Left renal cortex interstitium (tissue), 4 donors: ENCODE measurements at places on chromosomes 1 and 21. TPM values are rescaled to one million over a fixed set of nuclear protein-coding genes. Genes with fewer than 3 reads are reported as not detected.

NCAM2 gene
- 11.0 TPM for polyA plus RNA-seq

NR5A2 gene
- 2.3 TPM for polyA plus RNA-seq

GRCh38 chr1:241895013-241895412 is 47.0 kb downstream of the EXO1 start:
- DNase-seq = no peak

DNA sequence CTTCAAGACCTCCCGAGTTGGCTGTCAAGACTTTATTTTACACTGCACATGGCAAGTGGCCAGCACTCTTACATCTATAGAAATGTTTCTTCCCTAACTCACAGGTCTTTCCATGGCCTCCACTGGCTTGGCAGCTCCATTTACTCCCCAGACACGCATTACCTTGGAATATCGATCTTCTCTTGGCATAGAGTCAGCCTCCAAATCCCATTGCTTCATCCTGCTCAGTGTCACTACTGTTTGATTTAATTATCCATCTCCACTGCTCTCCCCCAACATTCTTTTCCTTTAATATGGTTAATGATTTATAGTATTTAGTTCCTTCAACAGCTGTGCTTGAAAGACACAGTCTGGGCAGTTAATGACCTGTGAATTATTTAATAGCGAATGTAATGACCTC is 241.2 kb upstream of the MAP1LC3C start:
- DNase-seq = no peak

DNA sequence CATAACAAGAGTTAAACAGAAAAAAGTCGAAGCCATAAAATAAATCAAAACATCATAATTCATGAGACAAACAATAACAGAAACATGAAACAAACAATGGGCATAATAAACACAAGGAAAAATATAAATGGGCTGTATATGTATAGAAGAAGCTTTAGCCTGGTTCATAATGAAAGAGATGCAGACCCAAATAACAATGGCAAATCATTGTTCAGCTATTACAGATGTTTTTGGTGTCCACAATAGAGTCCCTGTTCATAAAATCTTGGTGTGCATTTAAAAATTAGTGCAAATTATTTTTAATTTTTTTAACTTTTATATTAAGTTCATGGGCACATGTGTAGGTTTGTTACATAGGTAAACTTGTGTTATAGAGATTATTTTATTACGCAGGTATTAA is 1185.9 kb upstream of the B3GALT2 start:
- DNase-seq = no peak

CACHD1 gene
- 62.6 TPM for polyA plus RNA-seq

GRCh38 chr1:180928331-180929230 is 15.9 kb downstream of the KIAA1614 start:
- no peak for DNase-seq

GRCh38 chr1:60173729-60174505 is 100.3 kb upstream of the C1orf87 start:
- no peak for DNase-seq

BNIPL gene
- 5.2 TPM for polyA plus RNA-seq

- no peak for DNase-seq
Measured at GRCh38 chr21:30990514-30991262, 47.6 kb downstream of the KRTAP19-8 start.

GRCh38 chr1:169892927-169893644 is 610 bp downstream of the SCYL3 start:
- DNase-seq = no peak

- no peak for DNase-seq
Measured at GRCh38 chr1:163528710-163529348, 207.1 kb downstream of the NUF2 start.

DNA sequence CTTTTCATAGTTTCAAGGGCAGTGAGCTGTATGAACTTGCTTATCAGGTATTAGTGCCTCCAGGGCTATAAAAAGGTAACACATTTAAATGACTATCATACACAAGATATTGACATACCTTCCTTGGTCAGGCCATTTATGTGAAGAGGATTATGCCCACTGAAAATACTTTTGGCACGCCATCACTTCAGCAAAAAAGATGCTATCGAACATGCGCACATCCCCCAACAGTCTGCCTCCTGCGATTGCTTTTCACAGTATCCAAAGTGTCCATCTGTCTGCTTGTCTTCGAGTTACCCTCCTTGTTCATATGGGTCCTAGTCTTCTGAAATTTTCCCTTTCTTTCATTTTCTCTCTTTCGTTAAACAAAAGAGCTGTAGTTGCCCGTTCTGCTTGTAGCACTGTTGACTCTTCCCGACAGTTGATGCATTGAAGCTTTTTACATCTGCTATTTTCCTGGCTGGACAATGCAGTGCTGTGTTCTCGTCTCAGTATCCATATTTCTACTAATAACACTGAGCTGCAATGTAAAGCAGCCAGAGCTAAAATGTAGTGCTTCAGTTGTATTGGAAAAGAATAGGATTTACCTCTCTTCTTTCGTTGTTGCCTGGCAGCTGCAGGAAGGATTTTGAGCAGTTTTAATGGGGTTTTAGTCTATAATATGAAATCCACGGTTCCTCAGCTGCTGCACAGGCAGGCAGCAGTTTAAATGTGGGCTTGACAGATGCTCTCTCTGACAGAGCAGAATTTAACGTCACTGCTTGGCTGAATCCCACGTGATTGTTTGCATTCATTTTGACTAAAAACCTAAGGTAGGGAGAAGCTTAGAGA is at the start of gene B3GALT2:
B3GALT2 (minus strand) TSS at position 713 of the 831 bp plus-strand sequence. CDS start 5,051 bp downstream, outside the sequence.
- no peak for DNase-seq

GRCh38 chr1:64320470-64320869 is 117.0 kb downstream of the UBE2U start:
- no peak for DNase-seq

- no peak for DNase-seq
Measured at GRCh38 chr1:203907901-203908300, 46.5 kb downstream of the SNRPE start.

DNA sequence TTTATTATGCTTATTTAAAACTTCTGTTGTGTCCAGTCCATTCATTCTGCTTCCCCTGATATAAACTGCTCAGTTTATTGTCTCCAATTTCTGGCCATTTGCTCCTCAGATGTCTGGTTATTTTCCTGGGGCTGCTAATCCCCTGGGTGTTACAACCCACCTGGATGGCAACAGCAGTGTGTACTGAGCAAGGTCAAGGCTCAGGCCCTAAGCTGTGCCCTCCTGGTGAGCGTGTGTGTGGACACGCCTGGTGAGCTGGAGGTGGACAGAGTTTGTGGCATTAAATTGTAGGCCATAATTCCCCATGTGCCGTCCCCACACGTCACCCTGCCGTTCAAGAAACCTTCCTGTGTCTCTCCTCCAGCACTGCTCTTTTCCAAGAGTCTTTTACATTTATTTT is 18.1 kb upstream of the KIF1B start:
- DNase-seq = no peak

RBBP5 gene
- polyA plus RNA-seq = 18.7 TPM

GRCh38 chr1:78830321-78830720 is 176.2 kb downstream of the ADGRL4 start:
- no peak for DNase-seq

AK4 gene
- 33.9 TPM for polyA plus RNA-seq

DNA sequence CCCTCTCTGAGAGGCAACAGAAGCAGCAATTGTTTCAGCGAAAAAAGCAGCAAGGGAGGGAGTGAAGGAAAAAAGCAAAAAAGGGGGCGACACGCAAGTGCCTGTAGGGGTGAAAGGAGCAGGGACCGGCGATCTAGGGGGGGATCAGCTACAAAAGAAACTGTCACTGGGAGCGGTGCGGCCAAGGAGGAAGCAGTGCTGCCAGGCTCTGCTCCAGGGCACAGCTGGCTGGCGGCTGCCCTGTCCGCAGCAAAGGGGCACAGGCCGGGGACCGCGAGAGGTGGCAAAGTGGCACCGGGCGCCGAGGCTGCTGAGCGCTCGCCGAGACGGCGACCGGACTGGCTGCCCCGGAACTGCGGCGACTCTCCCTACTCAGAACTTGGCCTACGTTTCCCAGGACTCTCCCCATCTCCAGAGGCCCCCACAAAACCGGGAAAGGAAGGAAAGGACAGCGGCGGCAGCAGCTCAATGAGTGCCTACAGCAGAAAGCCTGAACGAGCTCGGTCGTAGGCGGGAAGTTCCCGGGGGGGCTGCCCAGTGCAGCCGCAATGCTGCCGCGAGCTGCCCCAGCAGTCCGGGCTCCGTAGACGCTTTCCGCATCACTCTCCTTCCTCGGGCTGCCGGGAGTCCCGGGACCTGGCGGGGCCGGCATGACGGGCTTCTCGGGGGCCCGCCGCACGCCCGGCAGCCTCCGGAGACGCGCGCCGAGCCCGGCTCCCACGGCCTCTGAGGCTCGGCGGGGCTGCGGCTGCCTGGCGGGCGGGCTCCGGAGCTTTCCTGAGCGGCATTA is 1.0 kb upstream of the CDKN2C start:
- DNase-seq = no peak

PLA2G2D gene
- not detected for polyA plus RNA-seq

AK5 gene
- polyA plus RNA-seq = 2.8 TPM

GRCh38 chr1:172499636-172500141 is 33.3 kb upstream of the SUCO start:
- DNase-seq = no peak

KRTAP11-1 gene
- not detected for polyA plus RNA-seq

LRRC71 gene
- polyA plus RNA-seq = 0.99 TPM

- DNase-seq = no peak
Measured at GRCh38 chr1:116131866-116132605, 20.8 kb downstream of the MAB21L3 start.

- no peak for DNase-seq
Measured at GRCh38 chr1:192489047-192489446, 86.5 kb upstream of the RGS1 start.

DNA sequence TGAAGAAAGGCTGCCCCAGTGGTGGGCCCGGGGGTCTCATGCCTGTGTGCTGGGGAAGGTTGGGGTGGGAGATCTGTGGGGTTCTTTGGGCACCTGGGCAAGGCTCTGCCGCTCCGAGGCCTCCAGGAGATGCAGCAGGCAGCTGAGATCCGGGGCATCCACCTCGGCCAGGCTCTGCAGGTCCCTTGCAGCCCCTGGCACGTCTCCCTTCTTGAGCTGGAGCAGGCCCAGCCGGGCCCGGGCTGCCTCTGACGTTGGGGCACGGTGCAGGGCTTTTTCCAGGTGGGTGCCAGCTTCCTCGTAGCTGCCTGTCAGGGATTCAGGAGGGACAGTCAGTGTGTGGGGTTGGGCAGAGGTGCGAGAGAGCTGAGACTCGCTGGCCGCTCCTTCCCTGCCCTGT is 11.4 kb upstream of the MMEL1 start:
- DNase-seq = no peak

DNA sequence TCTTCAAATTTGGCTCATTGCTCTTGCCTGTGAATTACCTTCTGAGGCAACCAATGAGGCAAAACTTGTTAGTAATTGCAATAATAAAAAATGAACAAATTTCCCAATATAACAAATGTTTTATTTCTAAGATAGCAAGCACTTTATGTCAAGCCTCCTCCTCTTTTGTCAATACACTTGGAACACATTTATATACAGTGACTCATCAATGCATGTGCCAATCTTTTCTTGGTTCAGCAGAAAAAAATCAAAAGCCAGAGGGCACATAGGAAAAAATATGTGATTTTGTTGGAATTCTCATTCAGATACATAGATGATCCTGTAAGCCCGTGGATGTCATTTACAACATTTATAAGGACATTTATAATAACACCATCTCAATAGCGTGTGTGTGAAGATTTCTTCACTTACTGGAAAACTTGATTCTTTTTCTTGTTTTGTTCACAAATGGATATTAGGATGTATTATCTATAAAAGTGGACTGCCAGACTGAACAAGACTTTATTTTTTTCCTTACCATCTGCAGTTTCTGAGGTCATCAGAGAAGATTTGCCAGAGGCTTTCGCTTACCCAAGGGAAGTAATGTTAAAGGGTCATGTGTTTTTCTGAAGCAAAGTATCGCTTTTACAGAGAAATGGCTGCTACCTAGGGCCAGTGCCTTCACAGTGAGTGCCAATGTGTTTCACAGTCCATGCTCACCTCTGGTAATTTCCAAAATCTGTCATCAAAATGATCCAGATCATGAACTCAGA is 645.7 kb upstream of the PTBP2 start:
- DNase-seq = no peak

DNA sequence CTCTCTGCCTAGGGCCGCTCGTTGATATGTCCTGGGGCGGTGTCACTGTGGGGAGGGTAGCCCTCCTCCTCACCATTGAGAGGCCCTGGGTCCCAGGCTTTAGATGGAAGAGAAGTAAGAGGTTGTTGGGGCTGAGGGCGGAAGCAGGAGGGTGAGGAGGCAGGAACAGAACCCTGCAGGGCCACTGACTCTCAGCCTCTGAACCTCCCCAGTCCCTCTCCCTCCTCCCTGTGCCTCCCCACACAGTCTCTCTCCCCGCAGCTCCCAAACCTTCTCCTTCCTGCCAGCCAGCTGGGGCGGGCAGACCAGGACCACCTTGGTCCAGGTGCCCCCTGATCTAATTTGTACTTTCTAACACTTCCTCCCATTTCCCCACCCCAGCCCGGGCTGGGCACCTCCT is 14.3 kb upstream of the FAM131C start:
- DNase-seq = no peak

GRCh38 chr1:57951390-57951789 is 527.5 kb upstream of the DAB1 start:
- no peak for DNase-seq

DNA sequence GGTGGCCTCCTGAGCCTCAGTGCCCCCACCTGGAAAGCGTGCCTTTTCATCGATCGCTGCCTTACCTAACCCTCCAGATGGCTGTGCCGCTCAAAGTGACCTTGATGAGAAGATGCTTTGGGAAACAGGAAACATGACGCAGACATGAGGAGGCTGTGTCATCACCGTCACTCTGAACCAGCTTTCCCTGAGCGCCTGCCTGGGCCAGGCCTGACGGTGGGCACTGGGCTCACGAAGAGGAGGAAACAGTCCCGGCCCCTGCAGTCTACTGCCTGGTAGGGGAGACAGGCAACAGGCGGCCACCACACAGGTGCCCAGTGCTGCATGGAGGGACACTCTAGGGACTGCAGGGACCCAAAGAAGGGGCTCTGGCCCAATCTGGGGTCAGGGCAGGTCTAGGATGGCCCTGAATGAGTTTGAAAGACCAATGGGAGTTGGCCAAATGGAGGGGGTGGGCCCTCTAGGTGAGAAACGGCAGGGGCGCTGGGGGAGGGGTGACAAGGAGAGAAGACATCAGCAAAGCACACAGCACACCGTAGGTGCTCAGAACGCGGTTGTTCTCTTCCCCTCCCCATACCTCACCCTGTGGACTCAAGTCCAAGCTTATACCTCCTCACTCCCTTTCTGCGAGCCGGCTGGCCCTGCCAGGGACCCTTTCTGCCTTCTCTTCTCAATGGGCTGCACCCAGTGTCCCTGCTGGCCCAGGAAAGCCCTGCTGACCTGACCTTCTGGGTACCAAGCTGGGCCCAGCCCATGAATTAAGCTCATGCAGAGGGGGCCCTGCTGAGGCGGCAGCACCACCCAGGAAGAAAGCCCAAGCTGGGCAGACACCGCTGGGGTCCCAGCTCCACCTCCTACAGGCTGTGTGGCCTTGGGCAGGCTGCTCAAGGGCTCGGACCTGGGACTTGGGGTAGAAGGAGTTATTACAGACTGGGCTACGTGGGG is 44.9 kb downstream of the GLIS1 start:
- no peak for DNase-seq

OR14I1 gene
- not detected for polyA plus RNA-seq

GRCh38 chr1:94862718-94863117 is 42.6 kb downstream of the SLC44A3 start:
- DNase-seq = no peak

NCF2 gene
- 3.0 TPM for polyA plus RNA-seq
